ENCODE measurements at places on chromosomes 16 and 17.

DNA sequence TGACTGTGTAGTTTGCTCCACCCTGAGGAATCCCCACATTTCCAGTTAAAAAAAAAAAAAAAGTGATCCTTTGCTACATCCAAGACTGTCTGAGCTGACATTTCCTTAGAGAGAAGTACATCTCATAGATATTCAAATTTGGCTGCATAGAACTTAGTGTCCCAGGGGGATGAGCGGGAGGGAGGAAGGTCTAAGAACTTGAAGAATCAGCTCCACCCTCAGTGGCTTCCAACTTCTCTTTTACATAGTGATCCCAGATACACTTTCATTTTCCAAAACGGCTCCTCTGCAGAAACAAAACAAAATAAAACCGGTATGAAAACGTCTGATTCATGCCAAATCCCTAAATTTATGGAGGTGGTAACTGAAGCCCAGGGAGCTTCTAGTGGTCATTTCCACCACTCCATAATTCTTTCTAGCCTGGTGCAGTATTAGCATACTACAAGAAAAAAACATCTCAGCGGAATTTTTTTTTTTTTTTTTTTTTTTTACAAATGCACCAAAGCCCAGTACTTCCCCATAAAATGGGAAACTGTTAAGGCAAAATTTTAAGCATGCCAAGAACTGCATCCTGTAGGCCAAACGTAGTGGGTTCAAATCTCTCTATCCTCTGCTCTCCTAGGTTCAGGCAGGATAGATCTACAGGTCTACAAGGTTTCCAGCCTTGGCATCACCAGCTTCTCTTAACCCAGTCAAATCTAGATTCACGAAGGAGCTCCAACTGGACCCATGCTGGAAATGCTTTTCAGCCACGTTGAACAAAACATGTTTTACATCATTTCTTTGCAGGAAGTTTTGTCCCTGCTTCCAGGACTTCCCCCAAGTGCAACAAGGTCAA is 29.3 kb downstream of the MAF start:
- DNase-seq, result no peak

DNA sequence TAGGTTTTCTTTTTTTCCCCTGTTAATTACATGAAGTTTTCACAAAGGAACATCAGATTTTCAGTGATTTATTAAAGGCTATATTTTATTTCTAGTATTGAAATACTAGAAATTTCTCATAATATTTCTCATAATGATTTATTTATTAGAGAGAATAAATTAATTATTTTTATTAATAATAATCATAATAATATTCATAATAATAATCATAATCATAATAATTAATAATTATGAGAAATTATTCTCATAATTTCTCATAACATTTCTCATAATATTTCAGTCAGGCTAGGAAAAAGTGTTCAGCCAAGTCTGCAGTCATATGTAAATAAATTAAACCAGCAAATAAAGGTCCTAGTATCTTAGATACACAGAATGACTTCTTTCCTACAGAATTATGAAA is 41.4 kb downstream of the CNTNAP4 start:
- no peak for DNase-seq

GRCh38 chr16:69187446-69188235 is 677 bp downstream of the SNTB2 start:
- no peak for DNase-seq

GRCh38 chr16:10738231-10739077 is 5.2 kb upstream of the NUBP1 start:
- DNase-seq, result no peak

- no peak for DNase-seq
These were observed 470.1 kb downstream of the SOX9 start for GRCh38 chr17:72590882-72591281.

- DNase-seq, result no peak
These were observed 658.8 kb upstream of the GOT2 start for GRCh38 chr16:59392911-59393310.

DNA sequence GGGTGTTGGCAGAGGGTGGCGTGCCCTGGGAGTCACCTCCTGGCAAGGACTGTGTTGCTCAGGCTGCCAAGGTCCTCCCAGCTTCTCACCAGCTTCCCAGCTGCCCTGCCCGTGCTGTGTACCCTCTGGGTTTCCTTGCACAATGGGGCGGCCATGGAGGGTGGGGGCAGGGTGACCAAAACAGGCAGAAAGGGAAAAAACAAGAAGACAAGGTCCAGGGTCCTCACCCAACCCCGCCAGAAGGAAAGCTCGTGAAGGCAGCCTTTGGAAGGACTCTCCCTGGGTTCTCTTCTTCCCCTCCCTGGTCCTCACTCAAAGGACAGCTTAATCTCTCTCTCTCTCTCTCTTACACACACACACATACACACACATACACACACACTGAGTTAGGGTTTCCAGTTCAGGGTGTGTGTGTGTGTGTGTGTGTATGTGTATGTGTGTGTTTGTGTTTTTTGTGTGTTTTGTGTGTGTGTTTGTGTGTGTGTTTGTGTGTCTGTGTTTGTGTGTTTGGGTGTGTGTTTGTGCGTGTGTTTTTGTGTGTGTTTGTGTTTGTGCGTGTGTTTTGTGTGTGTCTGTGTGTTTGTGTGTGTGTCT is 2.0 kb downstream of the SLC13A5 start:
- no peak for DNase-seq

- no peak for DNase-seq
These were observed 4.0 kb downstream of the CMTM3 start for GRCh38 chr16:66608241-66609138.

DNA sequence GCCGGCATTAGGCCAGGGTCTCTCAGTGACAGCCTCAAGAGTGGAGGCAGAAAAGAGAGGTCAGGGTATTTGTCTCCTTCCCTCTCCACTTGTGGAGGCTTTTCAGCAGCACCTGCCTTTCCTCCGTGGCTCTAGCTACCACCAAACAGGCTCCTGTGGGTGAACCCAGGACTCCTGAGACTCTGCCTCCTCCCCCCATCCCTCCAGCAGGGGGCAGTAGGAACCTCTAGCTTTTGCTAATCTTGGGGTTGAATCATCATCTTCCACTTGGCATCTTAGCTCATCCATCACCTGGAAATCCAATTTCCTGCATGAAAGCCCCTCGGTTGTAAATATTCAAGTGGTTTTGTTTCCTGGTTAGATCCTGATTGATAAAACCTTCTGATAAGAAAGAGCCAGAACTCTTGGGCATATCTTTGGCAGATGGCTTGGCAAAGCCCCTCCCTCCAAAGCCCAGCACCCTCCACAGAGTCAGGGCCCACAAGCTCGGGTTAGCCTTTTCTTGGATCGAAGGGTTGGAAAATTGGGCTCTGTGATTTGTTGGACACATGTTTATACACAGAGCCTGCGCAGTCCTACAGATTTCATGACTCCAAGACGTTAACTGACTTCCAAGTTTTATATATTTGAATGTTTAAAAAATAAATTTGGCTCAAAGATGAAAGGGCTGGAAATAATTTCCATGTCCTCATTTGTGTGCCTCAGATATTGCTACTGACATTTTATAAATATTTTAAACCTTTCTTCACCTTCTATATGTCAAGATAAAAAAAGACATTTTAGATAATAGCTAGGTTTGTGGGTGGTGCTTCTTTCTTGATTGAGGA is 322.1 kb downstream of the MAP2K4 start:
- DNase-seq, result no peak

DNA sequence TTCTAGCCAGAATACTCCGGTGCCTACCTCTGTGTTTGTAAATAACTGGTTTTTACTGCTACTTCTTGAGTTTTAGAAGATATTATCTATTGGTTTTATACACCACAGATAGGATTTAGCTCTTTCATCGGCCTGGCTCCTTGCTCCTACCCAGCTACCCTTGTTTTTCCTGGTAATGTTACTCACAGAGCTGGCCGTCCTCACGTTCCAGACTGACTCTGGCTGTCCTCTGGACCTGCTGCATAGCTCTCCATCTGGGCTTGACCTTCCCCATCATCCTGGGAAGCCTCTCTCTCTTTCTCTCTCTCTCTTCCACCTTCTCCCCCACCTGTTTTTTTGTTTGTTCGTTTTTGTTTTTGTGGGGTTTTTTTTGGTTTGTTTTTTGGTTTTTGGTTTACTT is 51.5 kb downstream of the MPRIP start:
- no peak for DNase-seq

GRCh38 chr16:67163164-67163998 is 1.2 kb upstream of the HSF4 start:
- no peak for DNase-seq

GRCh38 chr16:48591976-48592375 is 18.0 kb downstream of the N4BP1 start:
- no peak for DNase-seq

GRCh38 chr17:29597361-29598172 is 4.6 kb downstream of the ANKRD13B start:
- no peak for DNase-seq

DNA sequence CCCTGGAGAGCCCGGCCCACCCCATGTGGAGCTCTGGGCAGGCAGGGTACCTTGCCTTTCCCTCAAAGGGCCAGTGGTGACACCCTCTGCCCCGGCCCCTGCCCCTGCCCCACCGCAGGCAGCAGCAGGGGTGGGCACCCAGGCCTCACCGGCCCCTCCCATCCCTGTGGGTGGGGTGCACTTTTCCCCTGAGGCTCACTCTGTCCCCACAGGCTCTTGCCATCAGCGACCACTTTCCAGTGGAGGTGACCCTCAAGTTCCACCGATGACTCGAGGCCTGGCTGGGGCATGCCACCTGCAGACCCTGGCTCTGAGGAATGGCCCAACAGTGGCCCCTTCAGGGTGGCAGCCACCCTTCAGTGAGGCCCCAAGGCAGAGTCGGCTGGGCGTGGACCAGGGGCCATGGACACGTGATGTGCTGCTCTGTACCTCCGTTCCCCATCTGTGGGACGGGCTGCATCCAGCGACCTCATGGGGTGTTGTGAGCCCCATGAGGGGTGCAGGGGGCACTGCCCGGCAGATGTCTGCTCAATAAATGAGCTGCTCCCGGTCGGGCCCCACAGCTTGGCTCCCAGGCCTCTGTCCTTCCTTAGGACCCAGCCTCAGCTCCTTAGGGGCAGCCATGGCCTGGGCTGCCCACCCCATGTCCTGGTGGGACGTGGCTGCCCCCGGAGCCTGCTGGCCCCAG is 2.0 kb downstream of the DNASE1L2 start:
- no peak for DNase-seq

DNA sequence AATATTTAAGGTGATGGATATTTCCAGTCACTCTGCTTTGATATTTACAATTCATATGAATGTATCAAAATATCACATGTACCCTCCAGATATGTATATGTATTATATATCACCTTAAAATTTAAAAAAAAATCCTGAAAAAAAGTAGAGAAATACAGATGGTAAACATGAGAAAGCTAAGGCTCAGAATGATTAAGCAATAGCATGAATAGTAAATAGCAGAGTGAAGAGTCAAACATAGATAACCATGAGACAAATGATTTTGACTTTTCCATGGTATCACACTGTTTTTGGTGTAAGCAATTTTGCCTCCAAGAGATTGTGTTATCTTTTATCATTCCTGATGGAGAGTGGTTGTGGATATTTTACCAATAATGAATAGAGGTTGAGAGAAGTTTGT is 868.8 kb downstream of the CDH11 start:
- DNase-seq, result no peak

- DNase-seq, result no peak
These were observed 4.5 kb downstream of the DERL2 start for GRCh38 chr17:5481451-5481850.

GRCh38 chr17:72913142-72913682 is 179.3 kb downstream of the SLC39A11 start:
- no peak for DNase-seq

DNA sequence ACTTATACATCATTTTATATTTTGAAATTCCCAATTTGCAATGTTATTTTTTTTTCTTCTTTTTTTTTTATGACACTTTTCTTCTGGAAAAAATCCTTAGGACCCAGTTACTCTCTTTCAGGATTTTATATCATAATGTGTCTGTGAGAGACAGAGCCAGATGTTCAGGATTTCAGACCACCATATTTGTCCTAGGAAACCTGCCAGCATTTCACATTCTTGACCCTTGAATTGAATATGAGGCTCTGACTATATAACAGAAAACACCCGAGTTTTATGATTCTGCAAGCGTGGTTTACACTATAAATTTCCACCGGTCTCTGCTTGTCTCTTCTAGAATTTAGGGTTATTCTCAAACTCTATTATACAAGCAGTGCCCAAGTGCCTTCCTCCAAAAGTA is 621.0 kb downstream of the WWOX start:
- DNase-seq, result no peak

Data from NCI-H1930 (cell line).